ENCODE measurements at places on chromosomes 4 and X. TPM values are rescaled to one million over a fixed set of nuclear protein-coding genes. Genes with fewer than 3 reads are reported as not detected.

DNA sequence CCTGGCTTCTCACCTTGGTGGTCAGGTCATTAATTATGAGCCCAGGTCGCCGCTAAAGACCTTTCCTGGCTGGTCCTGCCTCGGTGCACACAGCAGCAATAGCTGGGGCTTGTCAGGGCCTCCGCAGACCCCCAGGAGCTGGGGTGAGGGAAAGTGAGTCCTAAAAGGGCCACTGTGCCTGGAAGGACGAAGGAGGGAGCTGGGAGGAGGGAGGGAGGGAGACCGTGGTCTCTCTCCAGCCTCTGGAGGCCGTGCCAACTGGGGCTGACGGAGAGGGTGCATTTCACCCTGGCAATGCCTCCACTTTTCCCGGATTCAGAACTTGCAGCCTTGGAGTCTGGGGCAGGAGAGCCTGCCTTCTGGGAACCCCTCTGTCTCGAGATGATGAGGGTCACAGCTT, 60.4 kb downstream of the CRLF2 start:
- DNase-seq = peak; percentile 30

Gene IL2
- total RNA-seq = not detected

Gene TRIM2
- total RNA-seq = 11.7 TPM

DNA sequence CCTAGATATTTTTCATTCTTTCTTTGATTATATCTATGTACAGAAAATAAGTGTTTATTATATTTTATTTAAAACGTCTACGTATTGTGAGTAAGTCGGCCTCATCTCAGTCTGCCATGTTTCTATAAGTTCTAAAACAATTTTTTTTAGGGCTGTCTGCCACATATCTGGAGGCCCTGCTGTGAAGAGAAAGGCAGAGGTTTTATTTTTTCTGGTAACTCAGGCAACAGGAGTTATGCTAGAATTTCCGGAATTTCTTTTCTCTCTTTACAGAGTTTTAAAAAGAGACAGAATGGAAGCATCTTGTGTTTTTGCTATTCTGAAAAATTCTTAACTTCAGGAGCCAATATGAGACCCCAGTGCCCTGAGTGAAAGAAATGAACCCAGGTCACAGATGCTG, 1124.0 kb upstream of the TENM3 start:
- no peak for DNase-seq

DNA sequence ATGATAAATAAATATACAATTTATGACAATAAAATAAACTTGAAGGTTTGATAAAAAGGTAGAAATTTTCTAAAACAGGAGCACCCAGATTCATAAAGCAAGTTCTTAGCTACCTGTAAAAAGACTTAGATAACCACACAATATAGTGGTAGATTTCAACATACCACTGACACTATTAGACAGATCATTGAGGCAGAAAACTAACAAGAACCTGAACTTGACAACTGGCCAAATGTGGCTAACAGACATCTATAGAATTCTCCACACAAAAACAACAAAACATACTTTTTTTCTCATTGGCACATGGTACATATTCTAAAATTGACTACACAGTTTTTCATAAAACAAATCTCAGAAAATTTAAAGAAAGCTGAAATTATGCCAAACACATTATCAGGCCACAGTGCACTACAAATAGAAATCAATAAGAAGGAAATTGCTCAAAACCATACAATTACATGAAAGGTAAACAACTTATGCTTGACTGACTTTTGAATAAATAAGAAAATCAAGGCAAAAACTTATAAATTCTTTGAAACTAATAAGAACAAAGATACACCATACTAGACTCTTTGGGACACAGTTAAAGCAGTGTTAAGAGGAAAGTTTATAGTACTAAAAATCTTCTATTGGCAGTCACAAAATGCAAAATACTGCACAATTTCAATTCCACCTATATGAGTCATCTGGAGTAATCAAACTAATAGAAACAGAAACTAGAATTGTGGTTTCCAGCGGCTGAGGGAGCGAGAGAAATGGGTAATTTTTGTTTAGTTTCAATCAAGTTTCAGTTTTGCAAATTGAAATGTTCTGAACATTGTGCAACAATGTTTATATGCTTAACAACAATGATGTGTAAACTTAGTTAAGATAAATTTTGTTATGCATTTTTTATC, 925.6 kb downstream of the SH3BGRL start:
- DNase-seq = no peak

Gene CORIN
- not detected for total RNA-seq

Gene PRSS12
- total RNA-seq = 9.7 TPM

Gene TMPRSS11D
- total RNA-seq = not detected

DNA sequence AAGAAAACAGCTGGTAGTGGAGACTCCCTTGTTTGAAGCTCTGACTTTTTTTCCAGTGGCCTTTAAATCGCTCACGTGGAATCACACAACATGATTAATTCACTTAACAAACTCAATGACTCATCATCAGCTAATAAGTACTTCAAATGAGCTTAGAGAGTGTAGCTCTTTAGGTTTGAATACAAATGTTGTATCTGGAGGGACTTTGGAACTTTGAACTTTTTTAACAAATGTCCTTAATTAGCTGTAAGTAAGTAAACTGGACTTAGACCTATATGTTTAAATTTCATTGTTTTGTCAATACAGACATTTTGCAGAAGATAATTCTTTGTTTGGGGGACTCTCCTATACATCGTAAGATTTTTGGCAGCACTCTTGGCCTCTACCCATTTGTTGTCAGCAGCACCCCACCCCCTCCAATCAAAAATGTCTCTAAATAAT, 581.1 kb downstream of the SPRY1 start:
- DNase-seq = no peak

DNA sequence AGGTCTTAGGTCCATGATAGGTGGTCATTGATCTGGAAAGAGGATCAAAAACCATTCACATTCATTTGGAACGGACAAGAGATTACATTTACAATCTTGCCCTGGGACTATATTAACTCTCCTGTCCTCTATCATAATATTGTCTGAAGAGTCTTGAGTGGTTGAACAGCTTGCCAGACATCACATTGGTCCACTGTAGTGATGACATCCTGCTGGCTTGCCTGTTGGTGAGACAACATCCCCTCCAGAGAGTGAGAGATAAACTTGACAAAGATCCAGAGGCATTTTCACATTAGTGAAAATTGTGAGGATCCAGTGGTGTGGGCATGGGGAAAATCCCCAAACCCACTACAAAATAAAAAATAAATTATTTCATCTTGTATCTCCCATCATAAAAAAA, 155.7 kb upstream of the LEF1 start:
- no peak for DNase-seq

DNA sequence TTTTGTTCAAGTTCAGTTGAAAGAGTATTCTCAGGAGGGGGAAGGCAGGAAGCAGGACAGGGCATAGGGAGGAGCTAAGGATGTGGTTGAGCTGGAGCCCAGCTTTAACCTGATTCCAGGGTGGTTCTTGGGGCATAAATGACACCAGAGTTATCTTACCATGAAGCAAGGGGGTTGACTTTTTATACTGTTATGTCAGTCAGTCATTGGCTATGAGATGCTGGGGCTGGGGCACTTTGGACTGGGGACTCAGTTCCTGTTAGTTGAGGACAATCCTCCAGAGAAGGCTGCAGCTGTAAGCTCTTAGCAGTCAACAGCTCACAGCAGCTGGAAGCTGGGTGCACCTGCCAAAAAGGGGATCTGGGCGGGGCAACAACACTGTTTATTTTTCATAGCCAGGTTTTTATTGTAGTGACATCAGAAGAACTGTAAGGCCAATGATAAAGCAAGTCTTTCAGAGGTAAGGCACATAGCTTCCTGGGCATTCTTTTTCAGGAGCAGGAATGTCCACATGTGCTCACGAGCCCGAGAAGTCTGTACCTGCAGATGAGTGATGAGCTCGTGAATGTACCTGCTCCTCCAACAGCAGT, 78.5 kb downstream of the MID1IP1 start:
- no peak for DNase-seq

- DNase-seq = no peak
Observed at GRCh38 chr4:60404027-60404426, 796.1 kb upstream of the ADGRL3 start.

GRCh38 chrX:130299279-130300009, 30.7 kb upstream of the ZNF280C start:
- DNase-seq = no peak

GRCh38 chr4:10385994-10386394, 71.2 kb downstream of the ZNF518B start:
- no peak for DNase-seq

- DNase-seq = no peak
Observed at GRCh38 chr4:174674305-174674840, 152.1 kb upstream of the HPGD start.

DNA sequence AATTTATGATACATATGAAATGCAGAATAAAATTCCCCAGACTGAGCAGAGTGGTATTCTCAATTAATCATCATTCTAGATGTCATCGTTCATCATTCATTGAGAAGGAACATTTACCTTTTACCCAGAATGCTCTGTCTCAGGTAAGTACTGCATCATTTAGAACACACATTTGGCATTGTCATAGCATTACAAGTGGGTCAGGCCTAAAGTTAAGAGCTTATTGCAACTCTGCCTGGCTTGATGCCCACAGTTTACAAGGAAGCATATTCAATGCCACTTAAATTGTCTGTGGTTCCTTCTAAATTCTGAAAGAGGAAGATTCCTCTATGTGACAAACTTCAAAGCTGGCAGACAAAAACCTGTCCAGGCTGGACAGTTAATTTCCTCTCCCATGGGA, 87.3 kb downstream of the CAMK2D start:
- DNase-seq = no peak

DNA sequence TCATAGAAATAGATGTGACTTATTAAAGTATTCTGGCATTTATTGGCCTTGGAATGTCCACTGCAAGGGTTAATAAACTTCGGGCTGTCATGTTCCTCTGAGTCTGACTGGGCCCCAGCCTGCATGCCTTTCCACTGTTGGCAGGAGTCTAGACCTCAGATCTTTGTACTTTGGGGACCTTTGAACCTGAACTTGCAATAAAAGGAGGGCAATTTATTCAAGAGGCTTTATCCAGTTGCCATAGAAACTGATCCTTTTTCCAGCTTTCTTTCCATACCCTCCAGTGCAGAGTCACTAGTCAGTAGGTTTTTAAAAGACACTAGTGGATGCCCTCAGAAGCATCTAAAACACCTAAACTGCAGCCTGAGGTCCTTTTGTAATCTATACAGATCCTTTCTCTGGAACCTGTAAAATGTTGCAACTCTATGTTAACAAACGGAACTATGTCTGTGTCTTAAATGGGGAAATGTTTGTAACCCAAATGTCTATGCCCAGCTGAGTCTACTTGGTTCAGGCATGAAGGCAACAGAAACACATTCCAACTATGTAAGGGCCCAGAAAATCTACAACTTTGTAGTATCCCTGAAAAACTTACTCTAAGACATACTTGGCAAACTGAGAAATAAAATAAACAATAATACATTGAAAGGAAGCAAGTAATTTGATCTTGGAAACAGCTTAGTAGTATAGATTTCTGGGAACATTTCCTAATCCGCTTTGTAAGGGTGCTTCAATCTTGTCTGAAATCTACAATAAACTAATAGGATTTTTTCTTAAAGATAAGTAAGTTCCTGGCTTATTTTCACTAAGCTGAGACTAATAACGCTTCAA, 41.5 kb downstream of the SOWAHB start:
- DNase-seq = no peak

Gene ATOH1
- total RNA-seq = not detected

Gene TKTL1
- not detected for total RNA-seq

GRCh38 chr4:158129694-158130093, 43.1 kb downstream of the GASK1B start:
- no peak for DNase-seq

DNA sequence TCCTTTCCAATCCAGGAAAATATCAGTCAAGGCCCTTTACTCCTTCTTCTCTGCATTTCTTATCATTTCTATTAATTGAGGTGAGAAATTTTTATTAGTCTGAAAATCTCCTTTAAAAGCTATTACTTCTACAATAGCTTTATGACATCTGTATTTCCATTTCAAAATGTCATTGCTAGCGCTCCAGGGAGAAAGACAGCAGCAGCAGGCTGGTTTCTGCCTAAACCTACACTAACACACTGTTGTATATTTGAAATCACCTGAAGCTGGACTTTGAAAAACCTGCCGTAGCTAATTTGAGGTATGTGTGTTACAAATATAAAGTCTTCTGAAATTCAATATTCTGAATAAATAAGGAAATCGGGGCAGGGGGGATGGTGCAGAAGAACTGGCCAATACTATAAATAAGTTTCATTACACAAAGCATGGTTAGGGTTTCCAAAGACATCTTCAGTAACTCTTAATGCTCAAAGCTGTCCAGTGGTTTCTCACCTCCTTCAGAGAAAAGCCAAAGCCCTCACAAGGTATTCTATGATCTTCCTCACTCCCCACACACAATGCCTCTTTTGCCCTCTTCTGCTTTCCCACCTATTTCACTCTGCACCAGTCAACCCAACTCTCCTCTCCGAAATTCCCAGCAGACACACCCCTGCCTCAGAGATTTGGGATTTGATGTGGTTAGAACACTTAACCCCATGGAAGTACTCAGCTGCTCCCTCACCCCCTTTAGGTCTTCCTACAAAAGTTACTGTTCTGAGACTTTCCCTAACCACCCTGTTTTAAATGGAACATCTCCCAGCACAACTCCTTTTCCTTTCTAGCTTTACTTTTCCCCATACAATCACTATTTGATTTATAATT, 122.7 kb downstream of the PPP3CA start:
- DNase-seq = no peak

Gene NLGN4X
- total RNA-seq = 1.2 TPM

DNA sequence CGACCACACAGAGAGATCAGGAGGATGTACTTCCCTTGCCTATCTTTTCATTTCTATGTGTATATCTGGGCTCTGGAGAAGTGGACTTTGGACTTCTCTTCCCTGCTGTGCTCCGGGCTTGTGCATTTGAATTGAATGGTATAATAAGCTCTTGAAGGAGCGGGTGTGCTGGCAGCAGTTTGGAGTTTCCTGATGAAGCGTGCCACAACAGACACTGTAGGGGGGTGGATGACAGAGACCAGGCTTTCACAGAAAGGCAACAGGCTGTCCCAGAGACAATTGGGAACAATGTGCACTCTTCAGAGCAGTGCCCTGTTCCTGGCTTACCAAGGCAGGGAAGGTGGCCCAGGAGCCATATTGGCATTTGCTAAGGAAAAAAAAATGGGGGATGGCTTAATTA, 170.1 kb downstream of the FRMPD4 start:
- no peak for DNase-seq

Gene CXCL9
- total RNA-seq = not detected

DNA sequence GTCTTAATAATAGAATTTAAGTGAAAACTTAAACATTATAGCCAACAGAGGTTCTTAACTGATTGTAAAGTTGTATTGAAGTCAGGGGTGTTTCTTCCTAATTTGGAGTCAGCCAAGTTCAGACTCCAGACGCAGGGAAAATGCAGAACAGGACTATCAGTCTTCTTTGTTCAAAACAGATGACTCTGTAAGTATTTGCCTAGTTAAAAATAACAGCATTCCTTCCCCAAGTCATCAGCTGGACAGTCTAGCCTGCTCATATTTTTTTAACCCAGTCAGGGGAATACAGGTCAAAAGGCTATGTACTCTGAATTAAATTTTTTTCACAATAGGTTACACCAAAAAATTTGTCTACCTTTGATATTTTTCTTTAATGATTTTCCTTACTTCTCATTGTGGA, 73.8 kb upstream of the DCLK2 start:
- DNase-seq = peak; percentile 51

Gene IL13RA2
- total RNA-seq = not detected

Measured in SJSA1 (cell line).